Renal pelvis (tissue), 12 donors: ENCODE measurements at places on chromosomes 11 and 22. TPM values are rescaled to one million over a fixed set of nuclear protein-coding genes. Genes with fewer than 3 reads are reported as not detected.

DNA sequence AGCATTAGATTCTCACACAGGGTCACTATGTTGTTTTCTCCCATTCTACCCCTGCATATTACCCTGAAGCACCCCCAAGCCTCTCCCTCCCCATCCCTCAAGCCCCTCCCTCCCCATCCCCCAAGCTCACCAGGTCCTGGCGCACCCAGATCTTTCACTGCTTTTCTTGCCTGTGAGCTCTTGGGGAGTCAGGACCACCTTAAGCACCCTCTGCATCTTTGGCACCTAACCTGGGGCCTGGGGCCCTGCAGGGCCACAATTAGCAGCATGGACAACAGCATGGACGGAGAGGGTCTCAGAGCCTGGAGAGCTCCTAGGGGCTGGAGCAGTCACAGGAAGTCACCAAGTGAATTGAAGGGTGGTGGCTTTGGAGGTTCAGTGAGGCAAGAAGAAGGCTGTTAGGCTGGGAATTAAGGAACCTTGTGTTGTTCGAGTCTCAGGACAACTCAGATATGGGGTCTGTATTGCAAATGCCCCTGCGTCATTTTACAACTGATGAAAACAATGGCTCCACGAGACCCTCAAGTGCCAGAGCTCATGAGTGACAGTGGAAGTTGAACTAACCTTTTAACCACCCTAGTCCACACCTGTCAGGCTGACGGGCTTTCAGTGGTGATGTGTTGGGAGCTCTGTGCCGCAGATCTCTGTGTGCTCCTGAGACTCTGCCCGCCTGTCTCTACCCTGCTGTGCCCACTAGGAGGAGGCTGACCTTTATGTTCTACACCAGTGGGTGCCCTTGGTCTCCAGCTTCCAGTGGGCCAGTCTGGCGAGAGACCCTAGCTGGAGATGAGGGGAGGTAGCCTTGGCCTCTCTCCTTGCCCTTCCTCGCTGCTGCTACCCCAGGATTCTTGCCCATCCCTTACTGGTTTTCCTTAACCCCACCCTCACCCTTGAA is 111.3 kb upstream of the OR4B1 start:
- DNase-seq: no peak

DNA sequence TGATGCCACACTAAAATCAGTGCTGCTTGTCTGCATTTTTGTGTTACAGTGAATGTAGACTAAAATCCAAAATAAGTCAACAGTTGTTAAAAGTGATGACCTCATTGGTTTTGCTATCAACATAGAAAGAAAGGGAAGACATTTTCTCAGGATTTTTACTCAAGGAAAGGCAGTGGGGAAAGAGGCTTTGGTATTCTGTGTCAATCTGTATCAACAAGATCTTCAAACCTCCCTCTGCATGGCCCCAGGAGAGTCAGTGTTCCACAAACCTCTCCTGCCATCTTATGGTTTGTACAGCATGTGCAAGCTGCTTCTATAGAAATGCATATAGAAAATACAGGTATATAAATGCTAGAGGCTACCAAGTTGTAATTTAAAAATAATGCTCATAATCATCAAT is 13.8 kb upstream of the OR51M1 start:
- DNase-seq: no peak

DNA sequence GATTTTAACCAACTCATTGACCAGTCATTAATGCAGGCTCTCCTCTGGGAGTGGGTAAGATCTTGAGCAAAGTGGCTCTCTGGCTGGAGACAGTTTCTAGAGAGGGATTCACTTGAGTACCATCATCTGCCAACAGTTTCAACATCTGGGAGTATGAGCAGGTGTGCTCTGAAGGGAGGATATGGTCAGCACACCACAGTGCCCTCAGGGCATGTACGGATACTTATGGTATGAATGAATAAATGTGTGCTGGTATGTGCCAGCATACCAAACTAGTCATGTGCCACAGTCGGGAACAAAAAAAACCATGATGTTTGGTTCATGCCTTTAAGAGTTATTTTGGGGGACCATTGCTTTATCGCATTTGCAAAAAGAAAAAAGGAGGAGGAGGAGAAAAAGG is 1197.5 kb upstream of the TENM4 start:
- no peak for DNase-seq

DDTL gene
- polyA plus RNA-seq: 10.8 TPM

OTOG gene
- polyA plus RNA-seq: 0.66 TPM
